ENCODE measurements at places on chromosomes 4 and X. TPM values are rescaled to one million over a fixed set of nuclear protein-coding genes. Genes with fewer than 3 reads are reported as not detected.

GRCh38 chr4:189302719-189303118 is 638.0 kb upstream of the FRG1 start:
- DNase-seq: no peak

- DNase-seq: no peak
Measured at GRCh38 chr4:150238591-150238990, 160.3 kb downstream of the DCLK2 start.

DNA sequence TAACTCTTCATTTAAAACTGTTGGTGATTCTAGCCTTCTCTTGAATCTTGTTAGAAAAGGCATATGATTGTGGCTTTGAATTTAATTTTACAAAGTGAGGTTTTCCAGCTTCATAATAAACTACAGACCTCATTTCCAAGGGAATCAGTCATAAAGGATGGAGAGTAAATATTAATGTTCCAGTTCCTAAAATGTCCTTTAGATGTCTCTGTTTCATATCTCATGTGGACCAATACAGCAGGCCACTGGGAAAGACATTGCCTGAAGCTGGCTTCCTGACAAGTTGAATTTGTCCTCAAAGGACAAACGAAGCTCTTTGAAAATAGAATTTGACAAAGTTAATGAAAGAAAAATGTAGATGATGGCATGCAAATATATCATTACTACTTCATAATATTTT is 125.4 kb downstream of the ZNF330 start:
- DNase-seq: peak; percentile 64

DNA sequence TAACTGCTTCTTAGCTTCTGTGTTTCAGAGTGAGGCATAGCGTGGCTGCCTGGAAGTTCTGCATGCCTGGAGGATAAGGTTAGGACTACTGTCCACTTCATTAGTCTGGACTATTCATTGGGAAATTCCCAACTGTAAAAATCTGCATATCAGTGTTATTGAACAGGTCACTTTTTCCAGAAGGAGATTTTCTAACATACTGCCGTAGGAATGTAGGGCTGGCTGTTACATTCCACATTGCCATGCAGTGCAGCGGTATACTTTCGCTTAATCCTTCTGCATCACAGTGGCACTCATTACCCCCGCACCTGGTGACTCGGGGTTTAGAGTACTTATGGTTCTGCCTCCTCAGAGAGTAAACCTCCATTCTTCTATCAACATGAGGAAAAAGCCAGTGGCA is 104.6 kb downstream of the NPFFR2 start:
- DNase-seq: no peak

GRCh38 chr4:3655485-3655884 is 110.7 kb upstream of the ADRA2C start:
- DNase-seq: no peak

DNA sequence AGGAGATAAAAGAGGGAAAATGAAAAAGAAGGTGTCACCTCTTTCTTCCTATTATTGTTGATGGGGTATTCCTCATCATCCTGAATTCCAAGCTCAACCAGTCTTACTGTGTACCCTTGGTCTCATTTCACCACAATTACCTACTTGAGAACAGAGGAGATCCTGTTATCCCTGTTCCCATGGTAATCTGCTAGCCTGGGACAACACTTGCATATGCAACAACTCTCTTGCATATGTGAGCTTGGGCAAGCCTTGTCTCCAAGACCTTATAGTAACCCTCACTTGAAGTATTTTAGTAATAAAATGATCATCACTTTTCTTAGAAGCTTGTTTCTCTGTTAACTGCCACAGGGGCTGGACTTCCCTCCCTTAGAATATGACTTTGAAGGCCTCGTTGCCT is 253.7 kb downstream of the NAP1L3 start:
- no peak for DNase-seq

DNA sequence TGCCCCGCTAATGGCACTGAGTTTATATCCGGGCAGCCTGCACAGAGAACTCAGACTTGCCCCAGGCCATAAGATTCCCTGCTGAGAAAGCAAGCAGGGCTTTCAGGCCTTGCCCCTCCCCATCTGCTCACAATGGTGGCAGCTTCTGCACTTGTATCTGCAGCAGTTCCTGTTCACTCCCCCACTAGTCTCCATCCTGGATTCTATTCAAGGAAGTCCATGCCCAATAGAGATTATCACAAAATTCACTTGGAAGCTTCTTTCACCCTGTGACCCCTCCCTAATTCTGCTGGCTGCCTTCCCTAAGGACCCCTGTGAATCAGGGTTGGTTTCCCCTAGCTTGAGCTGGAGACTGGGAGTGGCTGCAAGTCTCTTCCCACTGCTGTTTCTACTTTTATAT is 34.5 kb upstream of the UCP1 start:
- DNase-seq: no peak

DNA sequence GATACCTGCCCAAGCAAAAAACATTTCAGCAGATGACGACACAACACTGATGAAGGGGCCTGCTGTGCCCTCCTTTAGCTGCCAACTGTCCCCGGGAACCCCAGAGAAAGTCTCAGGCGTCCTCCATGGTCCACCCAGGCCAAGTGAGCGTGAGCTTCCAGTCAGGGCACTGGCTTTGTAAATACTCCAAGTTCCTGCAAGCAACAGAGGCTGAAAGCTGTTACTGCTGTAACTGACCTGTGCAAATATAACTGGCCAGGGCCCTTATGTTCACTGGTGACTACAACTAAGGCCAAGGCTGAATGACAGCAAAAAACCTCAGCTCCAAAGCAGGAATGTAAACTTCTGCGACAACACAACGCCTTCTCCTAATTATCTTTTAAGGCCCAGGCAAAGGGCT is 8.2 kb downstream of the WDR1 start:
- DNase-seq: no peak

DNA sequence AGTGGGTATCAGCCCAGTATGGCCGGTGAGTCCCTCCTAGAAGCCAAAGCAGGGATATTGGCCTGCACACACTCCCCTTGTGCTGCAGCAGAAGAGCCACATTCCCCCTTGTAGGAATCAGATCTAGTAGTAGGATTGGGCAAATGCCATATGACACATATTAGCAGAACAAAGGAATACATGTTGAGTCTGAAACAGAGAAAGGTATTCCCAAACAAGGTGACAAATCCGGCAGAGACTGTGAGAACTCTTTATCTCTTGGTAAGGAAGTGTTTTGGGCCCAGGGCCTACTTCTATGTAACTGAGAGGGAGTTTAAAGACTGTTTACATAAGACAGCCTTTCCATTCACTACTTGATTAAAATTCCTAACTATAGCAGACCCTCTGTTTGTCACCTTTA is 1382.0 kb downstream of the FAM133A start:
- peak; percentile 51 for DNase-seq

- DNase-seq: no peak
Measured at GRCh38 chr4:76697129-76697803, 200.7 kb downstream of the SOWAHB start.

GRCh38 chr4:28402751-28403150 is 1542.1 kb downstream of the STIM2 start:
- DNase-seq: no peak

DNA sequence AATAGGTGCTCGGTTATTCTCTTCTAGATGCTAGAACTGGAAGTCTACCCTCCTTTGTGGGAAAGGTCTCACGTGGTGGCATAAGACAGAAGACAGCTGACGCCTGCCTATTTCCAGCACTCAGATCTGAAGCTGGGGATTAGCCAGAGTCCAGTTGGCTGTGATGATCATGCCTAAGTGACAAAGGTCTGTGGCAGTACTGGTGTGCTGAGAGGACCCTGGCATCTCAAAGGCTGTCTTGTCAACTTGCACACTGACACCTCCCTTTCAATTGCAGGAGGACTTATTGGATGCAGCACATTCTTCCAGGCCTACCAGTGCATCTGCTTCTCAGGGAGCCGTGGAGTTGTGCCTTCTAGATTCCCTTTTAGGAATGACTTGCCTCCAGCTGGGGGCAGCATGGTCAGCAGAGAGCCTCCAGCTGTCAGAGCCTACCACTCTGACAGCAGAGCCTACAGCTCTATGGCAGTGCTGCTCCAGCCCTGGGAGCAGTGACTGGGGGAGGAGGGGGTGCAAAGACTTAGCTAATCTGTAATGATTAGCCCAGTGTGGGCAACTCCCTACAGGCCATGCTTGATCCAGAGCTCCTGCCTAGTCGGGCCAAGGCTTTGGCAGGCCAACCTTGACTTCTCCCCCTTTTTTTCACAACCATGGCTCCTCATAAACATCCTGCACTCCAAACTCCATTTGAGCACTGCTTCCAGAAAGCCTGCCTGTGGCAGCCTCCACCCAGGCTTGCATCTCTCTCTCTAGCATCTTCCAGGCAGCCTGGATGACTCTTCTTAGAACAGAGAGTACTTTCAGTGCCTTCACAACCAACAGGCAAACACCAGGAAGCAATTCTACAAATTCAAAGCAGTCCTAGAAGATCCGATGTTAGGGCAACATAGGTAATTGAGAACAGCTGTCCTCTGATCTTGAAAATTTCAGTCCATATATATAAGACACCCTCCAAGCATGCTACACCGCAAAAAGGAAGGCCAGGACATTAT is 13.8 kb upstream of the FGFBP2 start:
- no peak for DNase-seq

- no peak for DNase-seq
Measured at GRCh38 chr4:148261848-148262247, 180.4 kb downstream of the NR3C2 start.

Gene RPS6KA3
- total RNA-seq: 29.0 TPM

Gene RS1
- total RNA-seq: not detected

Gene ZMAT1
- 0.51 TPM for total RNA-seq

Gene EXOC1L
- not detected for total RNA-seq
